A172 (cell line): ENCODE measurements at places on chromosomes 4 and X. TPM values are rescaled to one million over a fixed set of nuclear protein-coding genes. Genes with fewer than 3 reads are reported as not detected.

- no peak for DNase-seq
Measured at GRCh38 chr4:152247271-152247975, 288.5 kb downstream of the FBXW7 start.

GRCh38 chr4:90792696-90793095, 665.5 kb downstream of the CCSER1 start:
- DNase-seq = no peak

DNA sequence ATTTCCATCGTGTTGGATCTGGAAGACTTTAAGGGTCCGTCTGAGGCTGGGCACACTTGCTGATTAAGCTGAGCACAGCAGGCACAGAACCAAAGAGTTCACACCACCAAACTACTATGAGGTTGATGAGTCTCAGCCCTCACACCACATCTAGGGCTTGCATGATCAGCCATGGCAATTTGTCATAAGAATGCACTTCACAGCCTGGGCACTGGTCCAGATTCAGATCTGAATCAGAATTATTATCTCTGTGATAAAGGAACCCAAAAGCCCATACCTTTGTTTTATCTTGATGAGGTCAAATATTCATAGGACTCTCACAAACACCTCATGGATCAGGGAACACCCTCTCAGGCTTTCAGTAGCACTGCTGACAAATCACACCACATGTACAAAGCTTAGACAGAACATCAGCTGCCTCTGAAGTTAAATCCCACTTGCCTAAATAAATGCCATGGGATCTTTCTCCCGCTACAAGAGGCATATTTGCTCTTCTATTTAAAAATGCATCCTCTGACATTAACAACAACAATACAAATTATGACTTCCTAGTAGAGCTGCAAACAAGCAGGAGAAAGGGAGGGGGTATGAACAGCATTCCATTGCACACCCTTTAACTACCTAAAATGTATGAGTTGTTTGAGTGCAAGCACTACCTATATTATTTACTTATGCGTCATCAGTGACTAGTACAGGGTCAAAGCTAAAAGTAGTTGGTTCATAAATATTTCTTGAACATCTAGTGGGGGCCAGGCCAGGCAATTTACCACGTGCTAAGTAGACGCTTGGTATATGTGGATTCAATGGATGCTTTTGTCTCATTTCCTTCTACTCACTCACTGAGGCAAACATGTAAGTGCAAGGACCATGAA, 186.3 kb upstream of the FGF13 start:
- DNase-seq = peak; percentile 28

- peak; percentile 30 for DNase-seq
Measured at GRCh38 chr4:176150356-176150682, 45.1 kb downstream of the SPATA4 start.

RTL5 gene
- 0.14 and 0.89 TPM in 2 replicates for total RNA-seq

DNA sequence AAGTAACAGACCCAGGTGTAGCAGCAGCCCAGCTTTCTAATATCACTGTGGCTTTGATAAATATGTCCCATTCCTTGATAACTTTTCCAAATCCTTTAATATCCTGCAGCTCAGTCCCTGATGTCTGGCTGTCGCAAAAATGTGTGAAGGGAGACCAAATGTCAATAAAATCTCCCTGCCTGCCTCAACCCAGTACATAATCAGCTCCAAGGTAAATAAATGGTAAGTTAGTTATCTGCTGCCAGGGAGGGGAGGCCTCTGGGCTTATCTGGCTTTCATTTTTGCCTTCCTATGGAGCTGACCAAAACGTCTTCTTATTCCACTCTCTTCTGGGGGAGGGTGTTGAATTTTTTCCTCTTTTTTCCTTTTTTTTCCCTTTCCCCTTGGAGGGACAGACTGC, 630.6 kb downstream of the MID1IP1 start:
- DNase-seq = no peak

GRCh38 chr4:167021545-167022155, 212.6 kb downstream of the SPOCK3 start:
- peak; percentile 54 for DNase-seq

DNA sequence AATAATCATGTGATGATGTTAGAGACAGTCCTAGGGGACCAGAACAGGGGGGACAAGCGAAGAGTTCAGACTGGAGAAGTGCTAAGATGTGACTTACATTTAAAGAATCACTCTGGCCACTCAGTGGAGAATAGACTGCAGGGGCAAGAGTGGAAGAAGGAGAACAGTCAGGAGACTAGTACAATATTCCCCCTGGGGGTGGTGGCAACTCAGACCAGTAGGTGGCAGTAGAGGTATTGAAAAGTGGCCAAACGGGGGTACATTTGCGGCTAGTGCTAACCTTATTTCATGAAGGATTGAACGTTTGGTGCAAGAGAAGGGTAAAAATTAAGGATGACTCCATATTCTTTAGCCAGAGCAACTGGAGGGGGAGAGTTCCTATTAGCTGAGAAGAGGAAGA, 2.7 kb upstream of the BMX start:
- DNase-seq = peak; percentile 57

DNA sequence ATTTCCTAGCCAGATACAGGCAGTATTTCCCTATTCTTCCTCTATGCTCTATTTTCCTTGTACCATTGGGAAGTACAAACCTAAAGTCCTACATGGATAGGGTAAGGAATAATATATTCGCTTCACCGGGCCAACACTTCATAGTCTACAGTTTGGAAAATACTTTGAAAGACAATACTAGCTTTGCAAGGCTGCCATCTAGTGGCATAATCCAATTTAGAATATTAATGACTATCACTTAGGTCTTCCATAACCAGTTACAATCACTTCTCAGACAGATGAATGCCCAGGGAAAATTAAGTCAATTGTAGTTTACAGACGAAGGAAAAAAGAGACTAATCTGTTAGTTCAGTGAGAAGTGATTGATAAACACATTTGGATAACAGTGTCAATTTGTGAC, 141.0 kb upstream of the FAM47C start:
- peak; percentile 30 for DNase-seq

GRCh38 chrX:112081781-112082652, 559 bp downstream of the TRPC5 start:
- no peak for DNase-seq

DNA sequence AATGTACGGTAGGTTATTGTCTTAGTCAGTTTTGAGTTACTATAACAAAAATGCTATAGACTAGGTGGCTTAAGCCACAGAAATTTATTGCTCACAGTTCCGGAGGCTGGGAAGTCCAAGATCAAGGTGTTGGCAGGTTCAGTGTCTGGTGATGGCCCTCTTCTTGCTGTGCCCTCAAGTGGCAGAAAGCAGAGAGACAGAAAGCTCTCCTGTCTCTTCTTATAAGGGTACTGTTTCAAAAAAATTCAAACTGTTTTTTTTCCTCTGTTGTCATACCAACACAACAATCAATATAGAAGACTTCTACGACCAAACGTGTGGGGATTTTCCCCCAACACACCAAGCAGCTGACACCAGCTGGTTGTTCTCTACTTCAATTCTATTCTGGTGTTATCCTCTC, 53.4 kb downstream of the ADGRG4 start:
- DNase-seq = no peak

GRCh38 chr4:6297266-6297815, 27.7 kb downstream of the WFS1 start:
- DNase-seq = no peak

SHROOM4 gene
- total RNA-seq = not detected in 2 replicates

NEIL3 gene
- total RNA-seq = 17.5 and 21.8 TPM in 2 replicates

GRCh38 chr4:126238013-126238412, 923.3 kb downstream of the FAT4 start:
- no peak for DNase-seq

ENAM gene
- total RNA-seq = not detected in 2 replicates

DNA sequence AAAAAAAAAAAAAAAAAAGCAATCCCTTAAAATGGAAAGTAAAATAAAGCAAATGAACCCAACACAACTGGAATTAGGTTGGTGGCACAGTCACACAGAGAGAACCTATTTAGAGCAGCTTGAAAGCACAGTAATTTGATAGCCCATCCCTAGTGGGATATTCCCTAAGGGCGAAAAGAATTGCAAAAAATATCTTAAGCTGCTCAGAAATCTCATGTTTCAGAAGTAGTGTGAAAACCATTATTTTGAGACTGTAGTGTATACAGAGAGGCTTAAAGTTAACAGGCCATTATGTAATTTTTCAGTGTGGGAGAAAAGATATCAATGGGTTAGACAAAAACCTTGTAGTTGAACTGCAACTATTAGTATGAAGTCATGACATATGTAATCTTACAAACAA, 40.0 kb upstream of the DHX15 start:
- DNase-seq = no peak

RBM47 gene
- 2.8 and 4.9 TPM in 2 replicates for total RNA-seq

NCAPG gene
- 77.7 and 98.5 TPM in 2 replicates for total RNA-seq

- DNase-seq = no peak
Measured at GRCh38 chr4:3416270-3416669, 25.5 kb upstream of the HGFAC start.

- DNase-seq = no peak
Measured at GRCh38 chr4:144410230-144410783, 235.6 kb upstream of the HHIP start.

- DNase-seq = no peak
Measured at GRCh38 chr4:56149591-56149990, 200.8 kb downstream of the CEP135 start.

GRCh38 chr4:113505044-113505443, 256.5 kb downstream of the CAMK2D start:
- no peak for DNase-seq

- DNase-seq = no peak
Measured at GRCh38 chrX:13420545-13421183, 100.8 kb upstream of the ATXN3L start.

- peak; percentile 71 for DNase-seq
Measured at GRCh38 chrX:3094261-3094660, 53.0 kb downstream of the ARSF start.

DNA sequence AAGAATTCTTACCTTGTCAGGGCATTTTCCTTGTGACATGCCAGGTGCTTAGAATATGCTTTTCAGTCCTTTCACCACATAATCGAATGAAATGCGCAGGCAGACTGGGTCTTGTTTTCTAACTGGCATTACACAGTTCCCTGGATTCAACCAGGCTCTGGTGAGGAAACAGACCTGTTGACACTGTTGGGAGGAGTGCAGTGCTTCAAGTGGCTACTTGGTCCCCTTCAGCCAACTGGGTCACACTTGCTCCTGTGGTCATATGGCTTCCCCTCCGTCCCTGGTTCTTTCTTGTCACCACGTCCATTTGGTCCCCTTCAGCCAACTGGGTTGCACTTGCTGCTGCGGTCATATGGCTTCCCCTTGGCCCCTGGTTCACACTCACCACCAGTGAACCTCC, 9.7 kb downstream of the SMIM20 start:
- DNase-seq = no peak

ATG4A gene
- 7.6 and 9.0 TPM in 2 replicates for total RNA-seq

IQCM gene
- total RNA-seq = 0.21 and 0.65 TPM in 2 replicates

- no peak for DNase-seq
Measured at GRCh38 chrX:20037186-20037585, 46.3 kb upstream of the BCLAF3 start.

DNA sequence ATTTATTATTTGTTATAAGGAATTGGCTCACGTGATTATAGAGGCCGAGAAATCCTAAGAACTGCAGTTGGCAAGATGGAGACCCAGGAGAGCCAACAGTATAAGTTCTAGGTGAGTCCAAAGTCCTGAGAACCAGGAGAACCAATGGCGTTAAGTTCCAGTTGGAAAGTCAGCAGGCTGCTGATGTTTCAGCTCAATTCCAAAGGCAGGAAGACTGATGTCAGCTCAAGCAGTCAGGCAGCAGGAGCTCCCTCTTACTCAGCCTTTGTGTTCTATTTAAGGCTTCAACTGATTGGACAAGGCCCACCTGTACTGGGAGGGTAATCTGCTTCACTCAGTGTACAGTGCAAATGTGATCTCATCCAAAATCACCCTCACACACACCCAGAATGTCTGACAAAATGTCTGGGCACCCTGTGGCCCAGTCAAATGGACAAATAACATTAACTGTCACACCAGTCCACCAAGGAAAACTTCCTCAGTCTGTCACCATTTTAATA, 30.8 kb upstream of the TBL1X start:
- DNase-seq = no peak

- DNase-seq = peak; percentile 85
Measured at GRCh38 chr4:124712372-124713184, at the start of gene ANKRD50. ANKRD50 (minus strand) TSS chr4:124712732; CDS start chr4:124710511, 2,221 bp downstream.

GRCh38 chr4:19945979-19946380, 305.7 kb upstream of the SLIT2 start:
- DNase-seq = peak; percentile 86

LDB2 gene
- total RNA-seq = not detected in 2 replicates

GRCh38 chrX:3940000-3940610, 226.7 kb upstream of the PRKX start:
- DNase-seq = peak; percentile 6

UGT2B11 gene
- total RNA-seq = not detected in 2 replicates

DNA sequence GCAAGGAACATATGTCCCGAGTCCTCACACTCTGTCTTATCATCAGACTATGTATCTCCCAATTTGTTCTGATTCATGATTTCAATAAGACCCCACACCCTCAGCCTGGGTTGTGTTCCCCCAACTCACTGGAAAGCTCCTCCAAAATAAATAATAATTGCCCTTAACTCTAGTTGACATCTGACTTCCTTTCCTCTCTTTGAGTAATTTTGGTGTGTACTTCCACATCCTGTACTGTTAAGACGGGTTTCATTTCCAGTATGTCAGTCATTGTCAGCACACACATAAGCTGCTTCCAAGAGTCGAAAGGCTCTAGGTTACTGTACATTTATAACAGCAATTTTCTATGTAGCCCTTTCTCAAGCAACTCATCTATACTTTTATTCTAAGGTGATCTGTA, 52.2 kb upstream of the C1QTNF7 start:
- no peak for DNase-seq

GRCh38 chr4:40600850-40601249, 28.8 kb downstream of the RBM47 start:
- DNase-seq = no peak
